ENCODE measurements at places on chromosomes 4 and X. TPM values are rescaled to one million over a fixed set of nuclear protein-coding genes. Genes with fewer than 3 reads are reported as not detected.

DYNLT3 gene
- 34.2 TPM for total RNA-seq

ATP8A1 gene
- not detected for total RNA-seq

NKX3-2 gene
- 1.5 TPM for total RNA-seq

UGT2B7 gene
- not detected for total RNA-seq

TRIM60 gene
- total RNA-seq = not detected

ZNF630 gene
- total RNA-seq = not detected

Data from MG63 (cell line).